H9 (cell line): ENCODE measurements at places on chromosomes 2 and 18.
A peak's percentile ranks its signal among the peaks of the same experiment; 100 is the strongest.

DNA sequence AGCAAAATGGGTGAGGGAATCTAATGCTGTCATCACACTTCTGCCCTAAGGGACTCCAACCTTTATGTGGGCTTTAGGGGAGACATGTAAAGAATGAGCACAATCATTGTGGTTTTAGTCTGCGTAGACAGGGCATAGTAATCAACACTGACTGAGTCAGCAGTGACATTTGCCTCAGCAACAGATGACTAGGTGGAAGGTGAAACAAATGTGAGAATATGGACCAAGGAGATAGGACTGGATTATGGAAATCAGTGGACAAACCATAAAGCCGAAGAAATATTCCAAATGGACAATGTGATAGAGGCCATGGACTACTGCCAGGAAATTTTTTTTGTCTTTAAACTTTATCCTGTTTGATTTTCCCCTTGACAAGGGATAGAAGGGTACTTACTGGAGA, 83.9 kb downstream of the PDK1 start:
- DNase-seq, result no peak

- peak; percentile 34 for DNase-seq
Observed at GRCh38 chr2:200305797-200306195, 697 bp upstream of the SPATS2L start.

- DNase-seq, result no peak
Observed at GRCh38 chr2:74206180-74206688, 7.8 kb downstream of the MTHFD2 start.

DNA sequence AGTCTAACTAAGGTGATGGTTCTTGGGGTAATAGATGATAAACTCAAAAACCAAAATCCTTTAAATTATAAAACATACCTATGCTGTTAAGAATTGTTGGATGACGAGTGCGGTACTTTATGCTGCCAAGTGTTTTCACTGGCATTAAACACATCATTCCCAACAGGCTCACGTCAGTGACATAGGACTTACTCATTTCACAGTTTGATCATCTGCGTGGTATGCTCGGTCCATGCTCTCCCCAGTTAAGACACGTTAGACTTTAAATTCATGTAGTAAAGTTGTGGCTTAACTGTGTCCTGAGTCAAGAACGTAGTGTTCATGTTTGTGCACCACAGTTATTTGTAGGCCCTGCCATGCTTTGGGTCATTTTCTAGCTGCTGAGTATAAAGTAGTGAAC, 125.6 kb upstream of the MYT1L start:
- no peak for DNase-seq

DNA sequence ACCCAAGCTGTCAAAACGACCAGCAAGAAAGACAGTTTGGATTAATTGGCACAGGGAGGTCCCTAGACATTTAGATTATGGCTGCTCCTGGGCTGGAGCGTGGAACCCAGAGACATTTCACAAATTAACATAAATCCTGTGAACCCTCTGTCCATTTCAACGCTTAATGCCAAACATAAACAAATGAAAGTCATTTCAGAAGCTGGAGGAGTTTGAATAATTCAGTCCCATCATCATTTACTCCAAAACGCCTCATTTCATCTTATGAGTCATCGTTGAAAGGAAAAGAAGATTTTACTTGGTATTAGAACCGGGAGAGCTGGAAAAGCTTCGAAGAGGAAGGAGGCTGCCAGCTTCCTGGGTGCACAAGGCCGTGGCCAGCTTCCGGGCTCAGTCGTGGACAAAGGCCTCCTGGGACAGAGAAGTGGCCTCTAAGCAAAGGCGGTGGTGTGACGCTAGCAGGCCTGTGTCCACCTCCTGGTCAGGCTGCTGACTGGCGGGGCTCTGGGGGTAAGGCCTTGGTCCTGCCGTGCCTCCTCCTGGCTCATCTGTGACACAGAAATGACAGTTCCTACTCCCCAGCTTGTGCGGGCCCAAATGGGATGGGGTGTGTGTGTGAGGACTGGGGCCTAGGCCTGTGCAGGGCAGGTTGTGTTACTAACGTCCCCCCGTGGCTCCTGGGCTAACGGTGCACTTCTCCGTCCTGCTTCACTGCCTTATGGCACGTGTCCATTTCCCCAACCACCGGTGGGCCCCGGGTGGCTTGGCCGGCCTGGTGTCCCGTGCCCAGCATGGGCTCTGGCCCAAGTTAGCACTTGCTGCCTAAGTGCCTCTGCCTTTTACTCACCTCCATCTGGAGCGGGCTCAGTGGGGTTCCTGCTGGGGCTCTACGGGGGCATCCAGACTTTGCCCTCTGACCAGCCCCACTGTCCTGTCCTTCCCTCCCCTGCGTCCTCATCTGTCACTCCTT, 71.6 kb downstream of the RRM2 start:
- DNase-seq, result no peak

DNA sequence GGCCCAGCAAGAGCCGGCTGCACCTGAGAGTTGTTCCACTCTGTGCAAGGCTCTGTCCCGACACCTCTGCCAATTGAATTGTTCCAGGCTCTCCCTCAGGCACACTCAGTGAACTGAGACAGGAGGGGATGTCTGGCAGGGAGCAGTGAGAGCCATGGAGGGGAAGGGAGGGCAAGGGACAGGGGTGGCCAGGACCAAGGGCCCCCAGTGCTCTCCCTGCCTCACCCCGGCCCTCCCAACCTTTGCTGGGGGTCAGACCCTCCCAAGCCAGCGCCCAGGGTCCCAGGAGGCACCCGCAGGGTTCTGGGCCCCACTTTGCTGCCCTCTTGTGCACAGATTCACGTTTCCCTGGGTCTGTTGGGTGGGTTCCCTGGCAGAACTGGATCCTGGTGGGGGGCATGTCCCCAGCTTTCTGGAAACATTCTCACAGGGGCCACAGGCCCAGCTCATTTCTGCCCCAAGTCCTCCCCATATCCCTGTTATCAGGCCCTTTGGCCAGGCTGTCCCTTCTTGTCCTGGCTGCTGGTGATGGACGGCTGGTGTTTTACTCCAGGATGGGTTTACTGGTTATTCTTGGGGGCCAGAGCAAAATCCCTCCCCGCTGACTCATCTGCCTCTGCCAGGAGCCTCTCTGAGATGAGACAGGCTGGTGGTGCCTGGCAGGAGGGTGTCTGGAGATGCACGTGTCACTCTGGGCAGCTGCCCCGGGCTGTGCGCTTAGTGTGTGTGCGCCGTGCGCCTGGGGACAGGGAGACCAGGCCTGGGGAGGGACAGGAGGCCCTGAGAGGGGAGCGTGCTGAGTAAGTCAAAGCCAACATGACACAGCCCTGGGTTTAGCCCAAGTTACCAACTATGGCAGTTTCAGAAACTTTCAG, 136.5 kb upstream of the CTDP1 start:
- peak; percentile 12 for DNase-seq

GRCh38 chr18:48629730-48630324, 91.0 kb downstream of the CTIF start:
- no peak for DNase-seq

DNA sequence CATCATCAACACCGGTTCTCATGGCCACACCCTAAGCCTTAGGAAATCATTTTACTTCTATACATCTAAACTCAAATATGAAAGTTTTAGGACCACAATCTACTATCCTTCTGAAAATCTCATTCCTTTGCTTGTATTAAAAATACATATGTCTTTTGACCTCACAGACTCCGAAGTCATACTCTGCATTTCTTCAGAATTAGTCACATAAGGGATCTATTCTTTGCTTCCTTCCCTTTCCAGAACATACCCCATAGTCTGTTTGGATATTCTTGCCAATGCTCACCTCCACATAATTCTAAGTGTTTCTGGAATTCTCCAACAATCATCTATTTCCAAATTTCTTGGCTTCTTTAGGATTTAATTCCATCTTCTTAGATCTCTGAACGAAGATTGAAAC, 14.2 kb upstream of the DSG1 start:
- DNase-seq, result no peak

- peak; percentile 8 for DNase-seq
Observed at GRCh38 chr2:126884861-126885750, 13.6 kb upstream of the TEX51 start.

DNA sequence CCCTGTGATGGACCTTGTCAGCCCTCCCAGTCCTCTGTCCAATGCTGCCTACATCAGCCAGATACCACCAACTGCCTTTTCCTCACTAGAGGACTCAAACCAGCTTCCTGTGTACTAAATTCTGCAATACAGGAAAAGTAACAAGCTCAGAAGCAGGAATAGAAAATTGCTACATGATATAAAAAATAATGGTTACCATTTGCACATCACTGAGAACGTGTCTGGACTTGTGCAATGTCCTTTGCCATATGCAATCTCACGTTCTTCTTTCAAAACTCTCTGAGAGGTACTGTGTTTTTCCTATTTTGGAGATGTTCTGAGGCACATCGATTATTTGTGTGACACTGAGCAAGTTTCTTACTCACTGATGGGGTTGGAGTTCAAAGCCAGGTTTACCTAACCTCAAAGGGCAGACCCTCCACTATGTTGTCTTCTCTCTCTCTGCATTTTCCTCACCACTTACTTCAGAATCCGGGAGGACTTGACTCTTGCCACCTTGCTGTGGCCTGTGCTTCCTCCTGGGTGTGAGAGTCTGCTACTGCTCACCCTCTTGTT, 12.1 kb downstream of the UPP2 start:
- DNase-seq, result no peak
